RCC 7860 (cell line): ENCODE measurements at places on chromosomes 6 and 20.

GRCh38 chr6:20998748-20999448, 464.6 kb downstream of the CDKAL1 start:
- no peak for DNase-seq

GRCh38 chr6:129546702-129547101, 163.3 kb downstream of the ARHGAP18 start:
- DNase-seq = no peak

- no peak for DNase-seq
Observed at GRCh38 chr6:151297886-151298285, 58.1 kb downstream of the AKAP12 start.

- DNase-seq = no peak
Observed at GRCh38 chr20:33415948-33416347, 14.6 kb upstream of the CDK5RAP1 start.

GRCh38 chr20:5680192-5680591, 70.0 kb upstream of the SHLD1 start:
- DNase-seq = no peak

DNA sequence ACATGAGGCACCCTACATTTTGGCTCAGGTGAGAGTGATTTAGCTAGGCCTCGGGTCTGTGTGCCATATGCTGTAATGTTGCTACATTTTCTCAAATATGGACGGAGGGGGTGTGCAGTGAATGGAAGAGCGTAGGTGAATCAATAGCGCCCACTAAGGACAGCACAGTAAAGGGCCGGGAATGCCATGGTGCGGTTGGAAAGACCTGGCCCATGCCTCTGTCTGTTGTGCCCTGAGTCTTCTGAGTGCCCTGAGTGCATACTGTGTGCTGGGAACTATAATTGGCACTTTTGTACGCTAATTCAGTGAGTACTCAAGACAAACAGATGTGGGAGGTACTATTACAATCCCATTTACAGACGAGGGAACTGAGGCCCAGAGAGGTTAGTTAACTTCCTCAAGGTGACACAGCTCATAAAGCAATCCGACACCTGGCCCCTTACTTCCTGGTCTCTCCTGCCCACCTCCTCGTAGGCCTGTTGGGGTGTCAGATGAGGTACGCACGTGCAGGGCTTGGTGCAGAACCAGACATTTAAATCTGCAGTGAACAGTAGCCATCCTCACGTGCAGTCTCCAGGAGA, 17.3 kb downstream of the SLC22A1 start:
- DNase-seq = no peak

- DNase-seq = no peak
Observed at GRCh38 chr20:10916312-10916711, 242.5 kb upstream of the JAG1 start.

DNA sequence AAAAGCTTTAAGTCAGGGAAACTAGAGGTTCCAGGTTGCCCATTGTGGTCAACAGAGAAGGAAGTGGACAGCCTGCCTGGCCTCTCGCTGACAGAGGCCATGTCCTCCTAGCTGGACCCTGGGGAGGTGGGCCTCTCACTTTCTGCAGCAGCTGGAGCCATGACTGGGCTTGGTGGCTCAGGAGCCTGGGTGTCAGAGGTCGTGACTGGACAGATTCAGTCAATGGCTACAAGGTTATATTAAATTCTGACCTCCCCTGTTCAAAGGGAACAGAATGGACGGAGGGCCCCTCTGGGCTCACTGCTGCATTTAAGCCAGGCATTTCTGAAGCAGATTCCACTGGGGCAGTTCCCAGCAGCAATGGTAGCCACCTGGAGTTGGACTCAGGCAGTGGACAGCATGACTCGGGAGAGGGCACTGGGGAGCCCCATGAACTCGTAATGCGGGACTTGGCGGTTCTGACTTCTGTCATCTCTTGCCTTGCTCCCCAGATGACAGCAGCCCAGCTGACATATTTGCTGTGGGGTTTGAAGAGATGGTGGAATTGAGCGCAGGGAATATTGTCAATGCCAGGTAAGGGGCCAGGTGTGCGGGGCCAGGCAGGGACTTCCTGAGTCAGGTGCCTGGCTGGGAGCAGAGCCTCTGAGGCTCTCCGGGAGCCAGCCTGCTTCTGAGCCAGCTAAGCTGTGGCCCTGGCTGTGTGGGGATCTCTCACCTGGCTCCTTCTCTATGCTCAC, 86.7 kb downstream of the SYNJ2 start:
- no peak for DNase-seq

DNA sequence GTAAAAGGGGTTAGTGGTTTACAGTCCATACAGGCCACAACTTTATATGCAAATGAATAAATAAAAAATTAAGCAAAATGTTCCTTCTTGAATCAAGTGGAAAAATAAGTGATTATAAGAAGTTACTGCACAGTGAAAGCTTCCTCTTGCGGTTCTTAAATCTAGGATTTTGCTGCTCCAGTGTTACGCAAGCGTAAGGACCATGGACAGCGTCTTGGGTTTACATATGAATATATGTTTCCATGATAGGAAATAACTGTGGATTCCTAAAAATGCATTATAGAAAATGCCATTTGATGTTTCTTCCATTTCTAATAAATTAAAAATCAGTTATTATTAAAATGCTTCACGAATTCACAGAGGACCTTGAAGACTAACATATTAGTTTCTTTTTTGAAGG, 176.6 kb upstream of the POU3F2 start:
- DNase-seq = no peak

DNA sequence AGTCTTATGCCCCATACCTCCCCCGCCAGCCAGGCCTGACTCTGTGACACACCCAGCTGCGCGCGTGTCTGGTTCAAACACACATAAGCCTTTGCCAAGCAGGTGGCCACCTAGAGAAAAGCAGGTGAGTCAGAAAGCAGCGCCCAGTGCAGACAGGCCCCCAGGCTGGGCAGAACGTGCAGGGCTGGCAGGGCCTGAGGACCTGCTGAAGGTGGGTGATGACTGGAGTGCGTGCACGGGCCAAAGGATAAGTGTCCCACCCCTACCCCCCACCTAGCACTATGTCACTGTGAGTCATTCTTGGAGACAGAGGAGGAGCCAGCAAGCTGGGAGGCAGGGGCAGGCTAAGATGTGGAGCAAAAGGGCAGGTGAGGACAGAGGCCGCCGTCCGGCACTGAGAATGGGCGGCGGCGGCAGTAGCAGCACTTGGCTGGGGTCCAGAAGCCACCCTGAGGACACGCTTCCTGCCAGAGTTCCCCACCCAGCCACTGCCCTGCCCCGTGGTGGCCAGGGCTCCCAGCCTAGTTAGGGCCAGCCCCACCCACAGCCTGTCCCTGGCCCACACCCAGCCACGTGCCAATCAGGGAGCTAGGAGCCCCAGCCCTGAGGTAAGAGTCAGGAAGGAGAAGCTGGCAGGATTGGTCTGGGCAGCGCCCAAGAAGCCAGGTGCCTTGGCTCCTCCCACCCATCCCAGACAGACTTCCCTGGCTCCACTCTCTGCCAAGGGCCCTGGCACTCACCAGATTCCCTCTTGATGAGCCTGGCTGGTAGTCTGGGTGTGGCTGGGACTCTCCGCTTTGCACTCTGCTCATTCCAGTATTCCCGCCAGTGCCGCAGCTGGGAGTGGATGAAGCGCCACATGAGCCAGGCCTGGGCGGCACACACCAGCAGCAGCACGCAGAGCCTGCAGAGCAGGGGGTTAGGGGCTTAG, 72.7 kb downstream of the TRAM2 start:
- peak; percentile 99 for DNase-seq

DNA sequence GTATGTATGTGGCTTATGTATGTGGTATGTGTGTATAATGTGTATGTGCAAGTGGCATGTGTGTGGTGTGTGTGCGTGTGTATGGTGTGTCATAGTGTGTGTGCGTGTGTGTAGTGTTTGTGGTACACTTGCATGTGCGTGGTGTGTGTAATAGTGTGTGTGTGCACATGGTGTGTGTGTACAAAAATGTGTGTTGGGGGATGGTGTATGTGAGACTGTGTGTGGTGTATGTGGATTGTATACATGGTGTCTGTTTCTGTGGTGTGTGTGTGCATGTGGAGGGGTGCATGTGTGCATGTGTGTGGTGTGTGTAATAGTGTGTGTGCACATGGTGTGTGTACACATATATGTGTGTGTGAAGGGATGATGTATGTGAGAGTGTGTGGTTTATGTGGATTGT, 21.5 kb downstream of the MAFB start:
- DNase-seq = no peak

GRCh38 chr20:37896932-37897548, 5.9 kb upstream of the VSTM2L start:
- DNase-seq = no peak

- no peak for DNase-seq
Observed at GRCh38 chr20:55166063-55166462, 690.7 kb downstream of the DOK5 start.
